ENCODE measurements at places on chromosomes 3 and 15.
A peak's percentile ranks its signal among the peaks of the same experiment; 100 is the strongest.

DNA sequence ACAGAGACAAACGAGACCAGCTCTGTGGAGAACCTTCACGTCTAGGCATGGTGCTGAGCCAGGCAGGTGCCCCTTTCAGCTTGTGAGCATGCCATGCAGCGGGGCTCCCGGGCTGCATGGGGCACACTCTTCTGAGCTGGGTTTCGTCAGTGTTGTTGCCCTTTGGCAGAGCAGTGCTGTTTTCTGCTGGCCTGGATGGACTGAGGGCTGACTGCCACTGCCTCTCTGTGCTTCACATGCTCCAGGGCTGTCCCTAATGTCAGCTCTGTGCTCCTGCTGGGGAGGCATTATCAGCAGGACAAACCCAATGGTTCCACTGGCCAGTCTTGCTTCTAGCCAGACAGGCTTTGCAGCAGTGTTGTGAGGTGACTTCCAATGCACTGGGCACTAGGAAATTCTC, 9.5 kb downstream of the GASK1A start:
- DNase-seq = peak; percentile 46

DNA sequence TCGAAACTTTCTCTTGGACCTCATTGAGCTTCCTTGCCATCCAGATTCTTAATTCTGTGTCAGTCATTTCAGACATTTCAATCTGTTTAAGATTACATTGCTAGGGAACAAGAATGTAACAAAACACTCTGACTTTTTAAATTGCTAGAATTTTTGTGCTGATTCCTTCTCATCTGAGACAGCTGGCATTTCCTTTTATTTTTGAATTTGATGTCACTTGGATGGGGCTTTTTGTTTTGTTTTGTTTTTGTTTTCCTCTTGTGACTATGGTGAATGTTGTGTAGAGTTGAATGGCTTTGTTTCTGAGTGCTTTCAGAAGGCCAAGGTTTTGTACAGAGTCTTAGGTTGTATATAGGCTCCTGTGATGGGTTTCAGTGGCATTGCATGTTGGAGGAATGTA, 1129.3 kb downstream of the NAALADL2 start:
- DNase-seq = no peak

DNA sequence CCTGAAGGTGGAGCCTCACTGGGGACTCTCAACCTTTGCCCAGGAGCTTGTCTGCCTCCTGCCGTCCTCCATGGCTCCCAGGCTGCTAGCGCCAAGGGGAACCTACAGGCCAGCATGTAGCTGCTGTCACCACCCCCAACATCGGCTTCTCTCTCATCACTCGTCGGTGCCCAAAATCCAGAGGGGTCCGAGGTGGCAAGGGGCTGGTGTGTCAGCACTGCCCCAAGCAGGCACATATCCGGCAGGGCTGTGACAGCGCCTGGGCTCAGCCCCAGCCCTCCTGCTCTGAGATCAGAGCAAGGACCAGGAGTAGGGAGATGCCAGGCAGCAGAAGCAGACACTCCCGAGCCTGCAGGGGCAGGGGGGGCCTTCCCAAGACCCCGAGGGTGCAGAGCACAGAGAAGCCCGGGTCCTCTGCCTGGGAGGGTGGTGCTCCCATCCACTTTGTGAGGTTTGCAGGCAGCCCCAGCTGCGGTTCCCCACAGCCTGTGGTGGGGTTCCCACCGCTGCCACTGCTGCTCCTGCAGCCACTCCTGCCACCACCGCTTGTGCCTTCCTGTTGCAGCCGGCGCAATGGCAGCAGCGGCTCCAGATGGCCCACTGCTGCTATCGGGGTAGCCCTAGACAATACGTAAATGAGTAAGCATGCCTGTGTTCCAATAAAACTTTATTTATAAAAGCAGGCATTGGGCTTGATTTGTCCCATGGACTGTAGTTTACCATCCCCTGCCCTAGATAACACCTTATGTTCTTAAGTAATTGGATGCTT, 451.0 kb downstream of the EPHA6 start:
- no peak for DNase-seq

DNA sequence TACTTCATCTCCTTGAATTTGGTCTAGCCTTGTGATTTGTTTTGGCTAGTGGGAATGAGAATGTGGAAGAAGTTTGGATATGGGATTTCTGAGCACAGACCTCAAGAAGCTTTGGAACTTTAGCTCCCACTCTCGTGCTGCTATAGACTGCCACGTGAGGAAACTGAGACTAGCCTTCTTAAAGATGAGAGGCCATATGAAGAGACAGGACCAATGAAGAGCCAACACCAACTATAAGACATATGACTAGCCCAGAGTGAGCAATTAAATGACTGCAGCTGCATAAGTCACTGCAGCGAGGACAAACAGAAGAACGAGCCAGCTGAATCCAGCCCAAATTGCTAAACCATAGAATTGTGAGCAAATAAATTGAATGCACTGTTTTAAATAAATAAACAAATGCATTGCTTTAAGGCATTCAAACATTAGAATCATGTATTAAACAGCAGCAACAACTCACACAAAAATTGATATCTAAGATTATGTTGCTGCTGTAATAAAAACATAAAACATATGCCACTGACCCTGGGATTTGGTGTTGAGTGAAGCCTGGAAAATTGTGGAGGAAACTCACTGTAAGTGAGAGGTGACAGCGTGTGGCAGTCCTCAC, 15.7 kb upstream of the CNTN4 start:
- DNase-seq = no peak

DNA sequence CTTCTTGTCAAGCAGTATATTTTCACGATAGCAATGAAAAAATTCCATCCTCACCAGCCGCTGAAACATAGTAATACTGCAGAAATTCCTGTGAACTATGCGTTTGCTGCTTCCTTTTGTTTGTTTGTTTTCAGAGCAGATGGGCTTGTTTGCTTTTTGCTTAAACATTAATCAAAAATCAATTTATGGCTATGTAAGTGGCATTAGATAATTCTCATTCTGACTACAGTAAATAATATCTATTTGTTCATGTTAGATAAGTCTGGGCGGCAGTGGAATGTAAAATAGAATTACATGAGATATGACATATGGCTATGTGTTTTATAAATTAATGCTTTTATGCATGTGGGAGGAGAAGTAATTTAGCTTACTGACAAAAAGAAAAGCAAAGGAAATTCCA, 163.7 kb downstream of the PGPEP1L start:
- no peak for DNase-seq

GRCh38 chr3:172557515-172558220, 34.4 kb upstream of the TNFSF10 start:
- no peak for DNase-seq

DNA sequence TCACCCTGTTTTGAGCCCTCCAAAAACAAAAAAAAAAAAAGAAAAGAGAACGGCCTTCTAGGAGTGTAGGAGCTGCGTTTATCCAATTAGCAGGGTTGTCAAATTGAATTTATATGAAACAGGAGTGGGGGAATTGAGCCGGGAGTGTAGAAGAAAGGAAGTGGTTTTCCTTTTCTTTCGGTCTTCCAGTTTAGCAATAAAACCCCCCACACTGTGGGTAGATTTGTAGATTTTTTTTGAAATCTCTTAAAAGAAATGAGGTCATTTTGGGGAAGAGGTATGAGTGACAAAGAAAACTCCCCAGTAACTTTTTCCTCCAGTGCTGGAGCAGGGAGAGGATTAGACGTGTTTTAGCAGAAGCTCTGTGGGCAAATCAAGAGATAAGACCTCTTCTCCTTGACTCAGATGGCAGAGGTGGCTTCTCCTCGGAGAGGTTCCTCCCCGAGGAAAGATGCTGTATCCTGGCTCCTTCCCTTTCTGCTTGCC, 30.8 kb downstream of the BOC start:
- DNase-seq = no peak

DNA sequence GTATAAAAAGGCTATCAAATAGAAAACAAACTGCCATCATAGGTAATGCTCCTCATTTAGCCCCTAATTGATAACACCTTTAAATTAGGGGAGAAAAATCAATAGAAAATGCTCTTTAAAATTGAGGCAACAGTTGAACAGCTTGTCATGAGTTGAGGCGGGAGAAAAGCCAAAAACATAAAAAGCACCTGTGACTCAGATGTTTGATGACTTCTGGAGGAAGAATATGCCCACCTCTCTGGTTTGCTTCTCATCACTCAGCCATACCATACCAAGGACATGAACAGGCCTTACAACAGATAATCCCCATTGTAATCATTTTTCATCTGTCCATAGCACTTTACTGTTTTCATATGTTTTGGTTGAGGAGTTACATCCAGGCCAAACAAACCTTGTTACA, 246.0 kb downstream of the MYRIP start:
- no peak for DNase-seq

DNA sequence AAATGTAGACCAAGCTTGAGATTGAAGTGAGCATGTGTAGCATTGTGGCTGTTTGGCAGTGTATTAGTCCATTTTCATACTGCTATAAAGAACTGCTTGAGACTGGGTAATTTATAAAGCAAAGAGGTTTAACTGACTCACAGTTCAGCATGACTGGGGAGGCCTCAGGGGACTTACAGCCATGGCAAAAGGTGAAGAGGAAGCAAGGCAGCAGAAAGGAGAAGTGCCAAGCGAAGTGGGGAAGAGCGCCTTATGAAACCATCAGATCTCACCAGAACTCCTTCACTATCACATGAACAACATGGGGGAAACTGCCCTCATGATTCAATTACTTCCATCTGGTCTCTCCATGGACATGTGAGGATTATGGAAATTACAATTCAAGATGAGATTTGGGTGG, 8.6 kb upstream of the CERS3 start:
- DNase-seq = no peak

DNA sequence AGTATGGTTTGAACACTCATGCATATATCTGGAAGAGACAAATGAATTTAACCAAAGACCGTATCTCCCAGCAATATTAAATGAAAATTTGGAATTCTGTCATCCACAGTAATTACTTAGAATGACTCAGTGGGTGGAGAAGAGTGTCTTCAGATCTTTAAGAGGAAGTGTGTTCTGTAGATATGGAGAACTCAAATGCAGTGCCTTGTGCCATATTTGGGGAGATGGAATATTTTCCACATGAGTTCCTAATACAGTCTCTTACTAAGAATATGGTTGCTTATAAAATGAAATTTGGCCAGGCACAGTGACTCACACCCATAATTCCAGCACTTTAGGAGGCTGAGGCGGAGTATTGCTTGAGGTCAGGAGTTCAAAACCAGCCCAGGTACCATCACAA, 40.5 kb downstream of the ANO10 start:
- no peak for DNase-seq

GRCh38 chr3:178787960-178788359, 251.7 kb downstream of the KCNMB2 start:
- DNase-seq = no peak

DNA sequence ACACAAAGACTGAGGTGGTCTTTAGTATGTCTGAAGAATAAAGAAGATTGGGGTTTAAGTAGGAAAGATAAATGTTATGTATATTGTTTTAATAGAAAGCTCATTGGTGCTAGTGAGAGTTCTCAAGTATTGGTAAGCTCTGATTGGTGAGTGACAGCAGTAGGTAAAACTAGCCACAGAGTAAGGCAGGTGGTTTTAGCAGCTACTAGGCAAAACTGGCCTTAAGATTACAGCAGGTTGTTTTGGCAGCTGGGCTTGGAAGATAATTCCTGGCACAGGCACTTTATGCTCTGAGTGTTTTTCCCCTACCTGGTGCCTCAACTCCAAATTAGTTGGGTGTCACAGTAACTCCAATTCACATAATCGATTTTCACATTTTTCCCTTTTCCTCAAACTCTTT, 66.3 kb downstream of the STAG1 start:
- no peak for DNase-seq

DNA sequence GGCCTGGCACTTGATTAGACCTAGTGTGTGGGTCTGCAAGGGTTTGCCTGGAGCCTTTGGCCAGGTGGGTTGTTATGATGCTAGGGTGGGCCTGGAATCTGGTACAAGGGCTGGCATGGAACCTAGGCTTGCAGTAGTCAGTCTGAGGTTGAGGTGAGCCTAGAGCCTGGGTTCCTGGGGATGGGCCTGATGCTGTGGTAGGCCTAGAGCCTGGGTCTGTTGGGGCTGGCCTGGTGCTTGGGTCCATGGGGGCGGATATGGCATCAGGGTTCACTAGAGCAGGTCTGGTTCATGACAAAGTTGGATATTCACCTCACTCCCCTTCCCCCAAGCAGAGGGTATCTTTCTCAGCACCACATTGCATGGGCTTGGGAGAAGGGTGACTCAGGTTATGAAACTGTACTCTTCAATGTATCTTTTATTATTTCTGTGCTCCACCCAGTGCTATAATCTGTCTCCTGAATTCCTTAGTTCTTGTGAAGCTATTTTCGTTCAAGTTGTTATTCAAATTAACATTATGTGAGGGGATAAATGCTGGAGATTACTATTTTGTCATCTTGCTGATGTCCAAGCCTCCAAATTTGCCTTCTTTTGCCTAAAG, 274.4 kb downstream of the NFKBIZ start:
- DNase-seq = no peak

DNA sequence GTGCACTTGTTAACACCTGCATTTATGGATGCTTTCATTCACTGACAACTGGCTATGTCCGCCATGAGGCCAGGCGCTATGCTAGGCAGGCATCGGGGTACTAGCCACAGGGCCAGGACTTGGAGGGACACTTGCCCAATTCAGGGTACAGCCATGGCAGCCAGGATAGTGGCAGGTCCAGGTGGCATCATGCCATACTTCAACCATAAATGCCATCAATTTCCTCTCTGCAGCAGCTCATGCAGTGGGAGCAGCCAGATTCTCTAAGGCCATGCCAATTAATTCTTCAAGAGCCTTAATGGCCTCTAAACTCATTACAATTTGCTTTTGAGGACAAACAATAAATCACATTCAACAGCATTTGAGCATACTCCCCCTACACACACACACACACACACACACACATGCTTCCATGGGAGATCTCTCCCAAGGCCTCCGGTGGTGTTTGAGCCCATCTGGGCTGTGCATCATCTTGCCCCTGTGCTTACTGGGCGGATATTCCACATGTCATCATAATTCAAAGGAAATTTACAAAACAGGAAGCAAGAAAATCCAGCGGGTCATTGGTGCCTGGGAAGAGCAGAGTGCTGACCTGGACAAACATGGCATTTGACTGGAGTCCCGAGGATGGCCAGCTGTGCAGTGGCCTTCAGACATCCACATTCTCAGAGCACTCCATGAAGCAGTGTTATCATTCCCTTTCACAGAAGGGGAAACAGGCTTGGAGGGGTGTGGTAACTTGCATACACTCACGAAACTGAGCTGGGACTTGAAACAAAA, 109.1 kb downstream of the IQSEC1 start:
- DNase-seq = no peak

- no peak for DNase-seq
Measured at GRCh38 chr3:18591120-18591519, 166.0 kb upstream of the SATB1 start.

DNA sequence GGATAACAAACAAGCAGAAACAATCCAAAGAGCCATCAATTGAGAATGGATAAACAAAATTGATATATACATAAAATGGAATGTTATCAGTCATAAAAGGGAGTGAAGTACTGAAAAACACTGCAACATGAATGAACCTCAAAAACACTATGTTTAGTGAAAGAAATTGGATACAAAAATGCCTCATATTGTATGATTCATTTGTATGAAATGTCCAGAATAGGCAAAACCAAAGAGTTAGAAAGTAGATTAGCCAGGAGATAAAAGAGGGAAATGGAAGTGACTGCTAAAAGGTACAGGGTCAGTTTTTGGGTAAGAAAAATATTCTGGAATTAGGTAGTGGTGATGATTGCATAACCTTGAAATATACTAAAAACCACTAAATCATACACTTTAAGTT, 9.8 kb upstream of the SLC25A36 start:
- DNase-seq = no peak
